Stimulated activated CD4-positive, alpha-beta T cell treated with anti-CD3 and anti-CD28 coated beads, TNF-alpha, amount 100 ng/mL, for 4 hours (primary cell): ENCODE measurements at places on chromosomes 7 and 10.

- DNase-seq = no peak
Measured at GRCh38 chr10:44384601-44385025, 284 bp downstream of the CXCL12 start.

GRCh38 chr10:43194266-43194665 is 56.0 kb downstream of the CSGALNACT2 start:
- DNase-seq = no peak

DNA sequence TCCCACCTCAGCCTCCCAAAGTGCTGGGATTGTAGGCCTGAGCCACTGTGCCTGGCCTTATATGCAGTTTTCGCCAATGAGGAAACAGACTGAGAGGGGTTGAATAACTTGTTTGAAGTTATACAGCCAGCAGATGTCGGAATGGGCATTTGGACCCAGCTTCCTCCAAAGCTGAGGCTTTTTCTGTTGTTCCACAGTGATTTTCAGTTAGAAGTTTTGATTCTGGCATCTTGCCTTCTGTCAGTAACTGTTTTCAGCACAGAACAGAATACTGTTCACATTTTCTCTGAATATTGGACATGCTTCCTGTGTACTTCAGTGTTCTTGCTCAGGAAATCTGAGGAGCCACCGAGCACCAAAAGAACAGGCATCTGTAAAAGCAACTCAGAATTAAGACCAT is 287.2 kb downstream of the CAMK1D start:
- no peak for DNase-seq

- no peak for DNase-seq
Measured at GRCh38 chr7:143050931-143051330, 1.2 kb upstream of the OR6V1 start.

GRCh38 chr10:63822496-63822895 is 301.3 kb downstream of the REEP3 start:
- no peak for DNase-seq

DNA sequence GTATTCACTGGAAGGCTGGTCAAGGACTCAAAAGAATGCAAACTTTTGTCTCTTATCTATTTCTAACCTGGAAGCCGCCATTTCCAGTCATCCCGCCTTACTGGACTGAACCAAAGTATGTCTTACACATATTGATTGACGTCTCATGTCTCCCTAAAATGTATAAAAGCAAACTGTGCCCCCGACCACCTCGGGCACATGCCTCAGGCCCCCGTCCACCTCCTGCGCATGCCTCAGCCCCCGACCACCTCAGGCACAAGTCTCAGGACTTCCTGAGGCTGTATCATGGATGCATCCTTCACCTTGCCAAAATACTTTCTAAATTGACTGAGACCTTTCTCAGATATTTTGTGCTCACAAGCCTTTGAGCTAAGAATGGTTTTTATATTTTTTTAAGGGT is 148.6 kb downstream of the PTPRN2 start:
- no peak for DNase-seq
